RCC 7860 (cell line): ENCODE measurements at places on chromosomes 1 and 21.
A peak's percentile ranks its signal among the peaks of the same experiment; 100 is the strongest.

DNA sequence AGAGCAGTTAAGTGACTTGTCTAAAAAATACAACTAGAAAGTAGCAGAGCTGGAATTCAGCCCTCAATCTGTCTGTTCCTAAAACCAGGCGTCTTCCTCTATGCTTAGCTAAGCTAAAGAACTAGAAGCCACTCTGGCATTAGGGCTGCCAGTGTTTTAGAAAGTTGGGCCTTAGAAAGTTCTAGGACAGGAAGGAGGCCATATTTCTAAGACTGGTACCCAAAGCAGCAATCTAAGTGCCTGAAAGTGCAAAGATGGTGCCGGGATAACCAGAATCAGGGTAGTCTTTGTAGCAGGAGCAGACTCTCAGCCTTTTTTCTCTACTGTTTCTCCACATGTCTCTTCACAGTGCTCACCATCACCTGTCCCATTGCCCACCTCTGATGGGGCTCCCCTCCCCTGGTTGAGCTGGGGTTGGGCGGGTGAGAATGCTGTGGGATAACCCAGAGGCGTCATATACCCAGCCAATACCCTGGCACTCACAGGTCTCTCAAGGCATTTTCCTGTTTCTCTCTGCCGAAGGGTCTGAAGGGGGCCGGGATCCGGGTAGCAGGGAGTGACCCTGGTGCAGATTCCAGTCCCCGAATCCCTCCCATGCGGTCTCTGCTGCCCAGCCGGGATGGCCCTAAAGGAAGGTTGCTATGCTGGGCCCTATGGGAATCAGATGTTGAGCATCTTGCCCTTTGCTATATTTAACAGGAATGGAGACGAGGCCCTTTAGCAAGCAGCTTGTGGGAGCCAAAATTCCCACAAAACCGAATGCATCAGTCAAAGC, 1.1 kb upstream of the RCSD1 start:
- DNase-seq: no peak

GRCh38 chr21:33572350-33572749, 16.1 kb downstream of the DONSON start:
- no peak for DNase-seq

- no peak for DNase-seq
These were observed 175.0 kb downstream of the CTH start for GRCh38 chr1:70586046-70586445.

- no peak for DNase-seq
These were observed 24.1 kb downstream of the KCNJ15 start for GRCh38 chr21:38280867-38281266.

DNA sequence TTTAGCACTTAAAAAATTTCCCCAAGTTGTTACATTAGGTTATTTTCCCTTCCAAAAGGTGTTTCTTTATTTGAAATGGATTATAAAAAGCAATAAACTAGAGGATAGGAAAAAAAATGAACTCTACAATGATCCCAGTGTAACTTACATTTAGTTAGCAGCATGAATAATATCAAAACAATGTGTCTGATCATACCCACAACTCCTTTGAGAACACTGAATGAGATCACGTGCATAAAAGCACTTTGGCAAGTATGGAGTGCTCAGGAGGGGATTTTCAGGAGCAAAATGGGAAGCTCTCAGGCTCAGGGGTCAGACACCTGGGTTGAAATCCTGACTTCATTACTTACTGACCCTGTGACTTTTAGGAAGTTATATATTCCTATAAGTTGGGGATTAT, 369.7 kb upstream of the PROX1 start:
- no peak for DNase-seq

DNA sequence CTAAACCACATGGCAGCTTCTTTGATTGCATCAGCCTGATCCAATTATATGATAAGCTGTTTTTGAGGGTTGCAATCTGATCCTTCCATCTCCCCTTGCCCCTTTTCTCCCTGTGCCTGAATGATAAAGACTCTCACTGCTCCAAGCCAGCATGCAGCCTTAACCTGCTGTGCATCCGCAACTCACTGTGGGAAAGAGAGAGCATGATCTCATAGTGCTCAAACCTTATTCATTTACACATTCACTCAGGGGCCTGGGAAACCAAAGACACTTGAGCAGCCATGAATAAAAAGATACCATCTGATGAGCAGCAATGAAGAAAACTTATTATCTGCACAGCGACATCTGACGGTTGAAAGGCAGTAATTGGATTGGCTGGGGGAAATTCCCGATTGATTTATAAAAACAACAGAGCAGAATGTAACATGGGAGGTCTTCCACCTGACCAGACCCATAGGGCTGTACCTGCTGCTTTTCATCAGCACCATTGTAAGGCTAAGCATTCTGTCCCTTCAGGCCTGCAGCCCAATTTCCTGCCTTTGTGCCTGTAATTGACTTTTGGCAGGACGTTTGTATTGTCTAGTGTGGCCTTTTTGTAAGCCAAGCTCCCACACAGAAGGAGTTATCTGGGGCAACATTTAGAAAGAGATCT, 62.5 kb downstream of the KIAA0040 start:
- DNase-seq: no peak

DNA sequence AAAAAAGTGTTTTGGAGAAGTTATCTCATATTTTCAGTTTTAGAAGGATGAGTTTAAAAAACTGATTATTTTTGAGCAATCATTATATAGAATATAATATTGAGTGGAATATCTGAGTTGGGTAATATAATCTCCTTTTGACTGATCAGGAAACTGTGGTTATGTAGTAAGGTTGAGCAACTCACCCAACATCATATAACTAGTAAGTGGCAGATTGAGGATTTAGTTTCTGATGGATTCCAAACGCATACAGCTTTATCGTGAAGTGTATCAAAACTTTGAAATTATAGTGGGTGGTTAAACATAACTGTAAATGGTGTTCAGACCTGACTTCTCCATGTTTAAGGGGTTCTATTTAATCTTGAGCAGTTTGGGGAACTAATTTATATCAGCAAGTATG, 98.6 kb downstream of the OLFM3 start:
- DNase-seq: no peak

DNA sequence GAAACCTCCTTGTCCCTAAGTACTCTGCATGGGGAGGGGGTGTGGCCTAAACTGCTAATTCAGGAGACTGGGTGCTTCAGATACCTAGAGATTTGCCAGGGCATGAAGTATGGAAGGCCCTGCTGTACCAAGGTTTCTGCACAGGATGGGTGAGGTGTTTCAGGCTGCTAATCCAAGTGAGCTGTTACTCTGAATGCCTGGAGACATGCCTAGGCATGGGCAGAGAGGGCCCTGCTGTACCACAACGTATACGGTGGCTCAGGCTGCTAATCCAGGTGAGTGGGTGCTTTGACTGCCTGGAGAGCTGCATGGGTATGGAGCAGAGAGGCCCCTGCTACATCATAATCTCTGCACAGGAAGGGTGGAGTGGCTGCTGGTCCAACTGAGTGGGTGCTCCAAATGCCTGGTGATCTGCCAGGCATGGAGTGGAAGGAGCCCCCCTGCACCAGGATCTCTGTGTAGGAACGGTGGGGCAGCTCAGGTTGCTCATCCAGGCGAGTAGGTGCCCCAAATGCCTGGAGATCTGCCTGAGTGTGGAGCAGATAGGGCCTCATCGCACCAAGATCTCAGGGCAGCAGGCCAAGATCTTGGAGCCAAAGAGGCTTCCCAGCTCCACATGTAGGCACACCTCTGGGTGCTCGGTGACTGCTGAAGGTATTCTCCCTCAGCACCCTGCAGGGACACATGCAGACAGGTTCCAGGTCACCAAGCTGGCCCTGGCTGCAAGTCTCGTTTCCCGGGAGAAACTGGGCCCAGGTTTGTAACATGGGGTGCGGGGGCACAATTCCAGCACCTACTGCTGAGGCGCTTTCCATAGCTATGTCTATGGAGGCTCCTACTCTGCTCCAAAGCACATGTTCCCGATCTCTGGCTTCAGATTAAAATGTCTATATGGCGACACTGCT, 252.5 kb upstream of the PLXNA2 start:
- no peak for DNase-seq

DNA sequence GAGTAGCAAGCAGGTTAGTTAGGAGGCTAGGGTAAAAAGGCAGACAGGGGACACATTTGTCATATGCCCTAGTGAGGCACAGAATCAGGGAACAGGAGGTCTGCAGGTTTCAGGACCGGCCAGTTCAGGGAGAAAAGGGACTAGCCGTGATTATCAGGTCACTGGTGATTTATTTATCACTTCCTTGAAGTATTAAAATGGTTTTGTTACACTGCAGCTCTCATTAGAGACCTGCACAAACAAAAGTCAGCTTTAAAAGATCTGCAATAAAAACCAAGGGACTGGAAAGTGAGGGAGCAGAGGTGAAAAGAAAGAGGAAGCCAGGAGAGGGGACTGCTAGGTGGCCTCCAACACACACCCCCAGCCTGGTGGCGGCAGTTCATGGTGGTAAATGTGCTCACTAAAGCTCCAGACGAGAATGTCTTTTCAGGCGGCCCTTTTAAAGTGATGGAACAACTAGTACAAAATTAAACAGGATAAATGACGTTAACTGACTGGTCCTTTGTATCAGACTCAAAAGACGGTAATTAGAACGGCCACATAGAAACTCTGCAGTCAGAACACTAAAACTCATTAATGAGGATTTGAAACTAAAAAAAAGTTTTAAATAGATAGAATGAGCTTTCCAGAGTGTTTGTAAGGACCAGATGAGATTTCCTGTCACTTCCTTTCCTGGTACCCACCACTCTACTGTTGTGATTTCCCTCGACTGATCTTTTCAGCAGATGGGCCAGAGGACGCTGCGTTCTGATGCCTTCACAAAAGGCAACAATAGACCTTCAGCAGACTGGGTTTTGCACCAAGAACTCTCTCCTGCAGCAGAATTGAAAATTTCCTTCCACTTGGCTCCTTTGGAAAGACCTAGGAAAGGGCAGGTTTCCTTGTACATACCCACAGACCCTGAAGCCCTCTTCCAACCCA, 136.8 kb downstream of the NTPCR start:
- no peak for DNase-seq

DNA sequence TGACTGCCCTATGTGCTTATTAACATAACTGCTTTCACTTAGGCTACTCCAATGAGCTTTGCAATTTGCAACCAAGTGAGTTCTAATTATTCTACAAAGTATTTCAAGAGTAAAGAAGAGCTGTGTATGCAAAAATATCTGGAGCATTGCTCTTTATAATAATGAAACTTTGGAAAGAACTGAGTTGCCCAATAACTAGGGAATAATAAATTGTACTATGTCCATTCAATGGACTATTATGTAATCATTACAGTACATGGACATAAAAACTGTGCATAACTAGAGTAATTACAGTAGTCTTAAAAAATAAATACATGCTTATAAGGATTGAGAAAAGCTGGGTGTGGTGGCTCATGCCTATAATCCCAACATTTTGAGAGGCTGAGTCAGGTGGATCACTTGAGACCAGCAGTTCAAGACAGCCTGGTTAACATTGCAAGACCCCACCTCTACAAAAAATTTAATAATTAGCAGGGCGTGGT, 70.3 kb upstream of the JAK1 start:
- no peak for DNase-seq

DNA sequence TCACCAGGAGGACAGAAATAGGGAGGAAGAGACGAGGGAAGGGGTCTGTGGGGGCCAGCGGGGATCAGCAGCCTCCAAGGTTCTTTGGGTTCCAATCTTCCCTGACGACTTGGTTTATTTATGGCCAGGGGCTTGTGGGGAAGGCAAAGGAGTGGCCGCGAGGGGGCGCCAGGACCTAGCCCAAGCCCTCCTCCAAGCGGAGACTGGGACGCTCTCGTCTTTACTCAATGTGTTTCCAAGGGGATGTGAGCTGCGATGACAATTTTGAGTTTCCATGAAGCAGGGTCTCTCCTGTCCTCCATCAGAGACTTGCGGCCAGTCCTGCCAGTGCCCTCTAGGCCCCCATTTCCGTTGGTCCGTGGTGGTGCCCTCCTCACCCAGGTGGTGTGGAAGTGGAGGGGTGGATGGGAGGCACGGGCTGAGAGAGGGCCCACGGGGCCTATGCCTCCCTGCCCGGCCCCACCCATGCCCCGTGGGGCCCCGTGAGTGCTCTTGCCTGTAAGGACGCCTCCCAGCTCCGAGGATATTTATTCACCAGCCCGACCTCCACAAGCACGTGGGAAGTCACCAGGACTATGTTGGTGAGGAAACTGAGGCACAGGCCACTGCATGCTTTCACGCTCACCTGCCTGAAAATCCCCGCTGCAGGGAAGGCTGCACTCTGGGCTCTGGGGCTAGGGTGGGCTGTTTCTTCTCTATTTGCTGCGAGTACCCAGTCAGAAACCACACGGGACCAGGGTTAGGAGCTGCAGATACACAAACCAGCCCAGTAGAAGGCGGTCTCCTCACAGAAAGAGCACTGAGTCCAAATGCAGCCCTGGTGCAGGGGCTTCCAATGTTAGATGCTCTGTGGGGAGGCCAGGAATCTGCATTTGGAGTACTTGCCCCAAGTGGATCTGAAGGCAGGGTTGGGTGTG, 26.5 kb downstream of the DMRTB1 start:
- DNase-seq: peak; percentile 64

- DNase-seq: no peak
These were observed 96.5 kb downstream of the LIPI start for GRCh38 chr21:14114251-14114650.

GRCh38 chr1:35350872-35351271, 82.4 kb downstream of the ZMYM4 start:
- DNase-seq: no peak

GRCh38 chr21:23861911-23862504, 1745.3 kb downstream of the MRPL39 start:
- no peak for DNase-seq

- DNase-seq: no peak
These were observed 749 bp downstream of the CITED4 start for GRCh38 chr1:40861224-40862003.

- no peak for DNase-seq
These were observed 54.9 kb upstream of the B3GALT2 start for GRCh38 chr1:193241132-193241827.

DNA sequence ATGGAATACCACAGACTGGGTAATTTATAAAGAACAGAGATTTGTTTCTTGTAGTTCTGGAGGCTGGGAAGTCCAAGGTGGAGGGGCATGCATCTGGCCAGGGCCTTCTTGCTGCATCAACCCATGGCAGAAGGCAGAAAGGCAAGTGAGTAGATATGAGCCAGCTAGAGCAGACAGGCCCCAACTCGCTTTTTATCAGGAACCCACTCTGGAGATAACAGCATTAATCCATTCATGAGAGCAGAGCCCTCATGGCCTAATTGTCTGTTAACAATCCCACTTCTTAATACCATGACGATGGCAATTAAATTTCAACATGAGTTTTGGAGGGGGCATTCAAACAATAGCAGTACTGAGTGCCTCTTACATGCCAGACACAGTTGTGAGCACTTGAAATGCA, 87.2 kb upstream of the SOX13 start:
- no peak for DNase-seq
